ENCODE measurements at places on chromosomes 13 and 19.

DNA sequence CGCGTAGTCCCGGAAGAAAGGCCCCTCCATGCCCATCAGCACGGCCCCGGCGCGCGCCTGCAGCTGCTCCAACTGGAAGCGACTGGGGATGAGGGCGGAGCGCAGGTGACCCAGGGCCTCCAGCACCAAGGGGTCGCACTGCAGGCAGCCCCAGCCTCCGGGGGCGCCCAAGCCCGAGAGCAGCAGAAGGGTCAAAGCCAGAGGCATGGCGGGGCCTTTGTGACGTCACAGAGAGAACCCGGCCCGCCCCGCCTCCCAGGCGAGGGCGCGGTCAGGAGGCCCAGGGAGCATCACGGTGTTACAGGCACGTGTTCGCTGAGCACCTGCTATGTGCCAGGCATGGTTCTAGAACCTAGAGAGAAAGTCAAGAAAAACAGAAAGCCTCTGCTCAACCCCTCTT lies at the start of gene IZUMO2:
TSS of gene IZUMO2 (minus strand) at position 294 of the 400 bp plus-strand sequence. CDS start at position 207, 87 bp downstream.
- no peak for DNase-seq

DNA sequence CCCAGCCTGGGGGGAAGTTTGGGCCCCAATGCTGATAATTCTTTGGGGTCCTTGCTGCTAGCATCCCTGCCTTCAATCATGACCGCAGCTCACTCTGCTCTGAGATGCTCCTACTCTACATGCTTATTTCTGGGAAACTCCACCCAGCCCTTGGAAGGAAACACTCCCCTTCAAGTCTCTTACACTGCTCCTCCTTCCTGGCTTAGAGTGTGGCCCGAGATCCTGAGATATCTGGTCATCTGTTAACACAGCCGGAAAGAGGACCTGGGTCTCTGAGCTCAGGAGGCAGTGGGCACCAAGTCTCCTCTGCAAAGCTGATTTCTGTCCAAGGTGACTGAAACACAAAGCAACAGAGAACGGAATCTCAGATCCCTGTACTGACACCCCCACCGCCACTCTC lies 33.0 kb downstream of the CYP4F2 start:
- DNase-seq = no peak

DNA sequence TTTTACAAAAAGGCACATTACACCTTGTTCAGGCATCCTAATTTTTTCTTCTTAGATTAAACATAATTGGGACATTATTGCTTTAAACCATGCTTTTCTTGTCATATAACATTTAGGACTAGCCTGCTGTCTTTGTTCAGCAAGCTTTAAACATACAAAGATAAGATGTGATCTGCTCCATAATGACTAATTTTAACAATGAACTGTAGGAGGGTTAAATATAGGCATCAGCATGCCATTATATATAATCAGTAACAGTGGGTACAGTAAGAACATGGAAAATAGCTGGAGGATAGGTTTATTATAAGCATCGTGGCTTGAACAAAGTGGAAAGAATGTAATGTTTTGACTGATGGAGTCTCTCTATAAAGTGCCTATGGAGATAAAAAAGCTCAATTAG lies 661.7 kb downstream of the SLITRK6 start:
- no peak for DNase-seq

DNA sequence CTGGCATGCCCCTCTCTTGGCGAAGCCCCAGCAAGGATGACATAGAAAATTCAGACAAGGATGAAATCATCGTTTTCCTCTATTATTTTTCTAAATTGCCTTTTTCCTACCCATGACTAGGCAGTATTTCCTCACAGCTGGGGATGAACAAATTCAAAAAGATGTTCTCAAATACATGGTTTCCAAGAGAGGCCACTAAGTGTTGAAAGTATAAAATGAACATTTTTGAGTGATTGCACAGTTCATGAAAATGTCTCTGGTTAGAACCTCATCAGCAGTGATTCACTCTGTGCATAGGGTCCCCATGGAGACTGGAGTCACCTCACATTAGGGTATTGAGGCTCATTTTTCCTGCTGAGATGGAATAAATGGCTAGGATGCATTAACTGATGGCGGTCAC lies 373.7 kb downstream of the DNAJC15 start:
- DNase-seq = no peak

GRCh38 chr19:12155324-12155860 lies 1.1 kb downstream of the ZNF625 start:
- DNase-seq = no peak

Measured in activated T-helper 1 cell treated with Interleukin-2 at 50 U/mL for 16 hours (primary cell).